ENCODE measurements at places on chromosomes 16 and 17.

DNA sequence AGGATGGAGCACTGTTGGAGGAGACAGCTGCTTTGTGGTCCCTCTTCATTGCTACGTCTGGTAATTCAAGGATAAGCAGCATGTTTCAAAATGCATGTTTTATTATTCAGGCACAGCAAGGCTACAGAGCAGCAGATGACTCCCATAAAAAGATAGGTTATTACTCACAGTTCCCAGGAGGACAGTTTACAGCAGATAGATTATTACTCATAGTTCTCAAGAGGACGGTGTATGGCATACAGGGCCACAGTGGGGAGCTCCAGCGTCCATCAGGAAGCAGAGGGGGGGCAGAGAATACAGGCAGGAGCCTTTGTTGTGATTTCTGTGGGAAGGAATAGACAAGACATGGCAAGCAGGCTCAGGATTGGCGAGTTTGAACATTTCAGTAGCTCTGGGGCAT lies 72.9 kb downstream of the DNAH9 start:
- DNase-seq, result no peak

GRCh38 chr16:3484318-3485096 lies 10.8 kb downstream of the C16orf90 start:
- no peak for DNase-seq

DNA sequence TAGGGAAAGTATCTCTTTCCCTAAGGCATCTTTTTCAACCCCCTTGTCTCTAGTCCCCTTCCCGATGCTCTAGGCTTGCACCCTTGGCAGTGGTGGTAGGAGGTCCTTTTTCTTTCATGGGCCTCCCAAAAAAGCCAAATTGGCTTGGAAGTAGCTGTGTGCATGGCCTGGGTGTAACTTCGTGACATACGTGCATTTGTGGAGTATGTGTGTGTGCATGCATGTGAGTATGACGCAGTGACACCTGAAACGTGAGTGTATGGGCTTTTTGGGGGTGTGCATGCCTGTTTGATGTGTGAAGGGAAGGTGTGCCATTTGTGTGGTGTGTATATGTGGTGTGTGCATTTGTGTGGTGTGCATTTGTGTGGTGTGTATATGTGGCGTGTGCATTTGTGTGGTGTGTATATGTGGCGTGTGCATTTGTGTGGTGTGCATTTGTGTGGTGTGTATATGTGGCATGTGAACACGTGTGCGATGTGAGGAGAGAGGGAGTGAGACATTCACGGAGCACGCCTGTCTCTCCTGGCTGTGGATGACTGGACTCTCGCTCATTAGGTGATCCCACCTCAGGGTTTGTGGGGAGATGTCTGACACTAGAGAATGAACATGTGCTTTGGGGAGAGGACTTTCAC lies 15.7 kb downstream of the IGFBP4 start:
- DNase-seq, result no peak

DNA sequence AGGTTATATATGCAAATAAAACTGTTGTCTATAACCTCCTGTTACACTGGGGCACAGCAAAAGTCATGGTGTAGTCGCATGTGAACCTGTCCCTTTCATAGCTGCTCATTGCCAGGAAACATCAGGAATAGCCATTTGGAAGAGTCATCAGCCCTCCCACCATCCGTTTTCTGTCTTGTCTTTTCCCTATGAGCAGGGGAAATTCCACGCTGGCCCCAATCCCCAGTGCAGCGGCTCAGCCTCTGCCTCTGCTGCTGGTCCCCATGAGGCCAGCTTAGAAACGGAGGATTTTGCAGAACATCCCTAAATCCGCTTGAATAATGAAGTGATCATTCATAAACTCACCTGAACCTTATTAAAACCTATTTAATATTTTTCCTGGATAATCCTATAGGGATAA lies 10.5 kb downstream of the MAPT start:
- DNase-seq, result no peak

DNA sequence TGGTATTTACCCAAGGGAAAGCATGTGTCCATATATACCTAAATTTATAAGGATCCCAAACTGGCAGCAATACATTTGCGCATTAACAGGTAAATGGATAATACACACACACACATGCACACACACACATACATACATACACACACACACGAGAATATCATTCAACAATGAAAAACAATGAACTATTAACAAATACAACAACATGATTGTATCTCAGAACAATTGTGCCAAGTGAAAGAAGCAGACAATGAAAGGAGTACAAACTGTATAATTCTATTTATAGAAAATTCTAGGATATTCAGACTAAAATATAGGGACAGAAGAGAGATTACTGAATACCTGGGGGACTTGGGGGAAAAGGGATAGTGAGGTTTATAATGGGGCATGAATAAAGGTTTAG lies 323.0 kb downstream of the KCNJ2 start:
- no peak for DNase-seq

DNA sequence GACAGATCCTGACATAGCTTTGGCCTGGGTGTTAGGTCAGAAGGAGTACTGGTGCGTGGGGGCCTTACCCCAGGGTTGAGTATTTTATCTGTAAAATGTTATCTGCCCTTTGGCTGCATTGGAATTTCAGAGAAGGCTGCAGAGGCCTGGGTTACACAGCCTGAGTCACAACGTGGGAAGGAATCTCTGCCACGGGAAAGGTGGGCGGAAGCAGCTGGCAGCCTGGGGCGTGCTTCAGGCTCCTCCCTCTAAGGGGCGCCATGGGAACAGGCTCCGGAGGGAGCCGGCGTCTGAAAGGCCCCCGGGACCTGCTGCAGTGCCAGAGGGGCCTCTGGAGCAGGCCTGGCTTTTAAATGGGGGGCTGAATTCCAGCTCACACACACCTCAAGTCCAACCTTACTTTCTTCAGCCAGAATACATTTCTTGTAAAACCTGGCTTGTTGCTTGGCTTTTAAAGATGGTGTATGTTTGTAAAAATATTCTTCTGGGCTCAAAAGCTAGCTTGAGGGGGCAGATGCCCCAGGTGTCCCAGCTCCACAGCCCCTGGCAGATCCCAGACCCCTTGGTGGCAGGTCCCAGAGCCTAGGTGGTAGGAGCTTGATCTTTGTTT lies 142.2 kb downstream of the RAB11FIP4 start:
- peak; percentile 87 for DNase-seq

DNA sequence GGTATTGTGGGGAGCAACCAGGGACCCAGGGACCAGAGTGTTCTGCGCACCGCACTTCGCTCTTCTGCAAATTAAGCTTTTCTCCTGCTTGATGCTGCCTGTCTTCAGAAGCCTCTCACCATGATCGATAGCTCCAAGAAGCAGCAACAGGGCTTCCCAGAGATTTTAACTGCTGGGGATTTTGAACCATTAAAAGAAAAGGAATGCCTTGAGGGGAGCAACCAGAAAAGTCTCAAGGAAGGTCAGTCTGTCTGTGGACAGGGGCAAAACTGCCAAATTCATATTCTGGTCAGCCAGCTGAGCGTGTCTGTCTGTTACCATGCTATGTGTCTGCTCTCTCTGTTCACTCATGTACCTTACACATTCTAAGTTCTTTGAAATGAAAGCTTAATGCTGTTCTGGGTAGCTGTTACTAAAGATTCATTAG lies 115.7 kb downstream of the MRTFB start:
- no peak for DNase-seq

DNA sequence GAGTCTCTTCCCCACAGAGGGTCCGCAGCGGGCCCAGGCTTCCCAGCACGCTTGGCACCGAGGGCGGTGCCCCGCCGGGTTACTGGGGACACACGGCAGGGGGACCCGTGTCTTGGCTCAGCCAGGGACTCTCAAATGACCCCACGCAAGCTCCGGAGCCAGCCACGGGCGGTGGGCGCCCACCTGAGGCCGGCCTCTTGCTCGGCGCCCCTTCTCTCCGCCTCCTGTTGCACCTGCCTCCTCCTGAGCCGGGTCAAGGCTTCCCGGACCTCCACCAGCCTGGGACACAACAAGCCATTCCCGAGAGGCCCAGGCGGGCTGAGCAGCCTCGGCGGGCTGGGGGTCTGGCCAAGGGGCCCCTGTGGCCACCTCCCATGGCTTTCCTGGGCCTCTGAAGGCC lies 1.7 kb downstream of the CCDC154 start:
- DNase-seq, result no peak

GRCh38 chr16:68866933-68867332 lies 23.6 kb downstream of the TANGO6 start:
- DNase-seq, result no peak

DNA sequence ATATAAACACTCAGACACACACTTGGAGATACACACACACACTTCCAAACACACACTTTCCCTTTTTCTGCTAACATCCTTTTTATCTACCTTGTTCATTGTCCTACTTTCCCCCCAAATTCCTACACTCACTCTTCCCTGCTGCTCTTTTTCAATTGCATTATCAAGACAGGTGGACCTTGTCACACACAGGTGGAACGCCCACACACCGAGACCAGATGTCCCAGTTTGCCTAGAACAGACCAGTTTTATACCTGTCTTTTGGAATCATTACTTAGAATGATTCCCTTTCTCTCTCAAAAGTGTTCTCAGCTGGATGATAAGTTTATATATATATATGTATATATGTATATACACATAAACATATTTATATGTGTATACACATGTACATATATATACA lies 50.7 kb upstream of the ARHGAP44 start:
- no peak for DNase-seq

GRCh38 chr16:83271123-83271522 lies 536.7 kb upstream of the HSBP1 start:
- DNase-seq, result no peak

DNA sequence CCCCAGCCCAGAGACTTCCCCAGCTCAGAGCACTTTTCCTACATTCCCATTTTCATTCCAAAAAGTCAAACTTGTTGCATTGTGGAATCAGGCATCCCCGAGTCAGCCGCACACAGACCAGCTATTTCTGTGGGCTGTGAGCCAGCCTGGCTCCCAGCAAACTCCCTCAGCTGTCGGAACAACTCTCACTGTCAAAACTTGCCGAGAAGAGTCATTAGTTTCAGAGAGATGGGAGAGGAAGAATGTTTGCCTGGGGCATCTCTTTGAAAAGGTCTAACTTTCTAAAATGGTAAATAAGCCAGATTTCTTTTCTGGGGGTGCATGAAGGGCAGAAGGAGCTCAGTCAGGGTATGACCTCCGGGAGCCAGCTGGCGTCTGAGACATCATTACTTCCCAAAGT lies 280.0 kb downstream of the TMEM114 start:
- no peak for DNase-seq

DNA sequence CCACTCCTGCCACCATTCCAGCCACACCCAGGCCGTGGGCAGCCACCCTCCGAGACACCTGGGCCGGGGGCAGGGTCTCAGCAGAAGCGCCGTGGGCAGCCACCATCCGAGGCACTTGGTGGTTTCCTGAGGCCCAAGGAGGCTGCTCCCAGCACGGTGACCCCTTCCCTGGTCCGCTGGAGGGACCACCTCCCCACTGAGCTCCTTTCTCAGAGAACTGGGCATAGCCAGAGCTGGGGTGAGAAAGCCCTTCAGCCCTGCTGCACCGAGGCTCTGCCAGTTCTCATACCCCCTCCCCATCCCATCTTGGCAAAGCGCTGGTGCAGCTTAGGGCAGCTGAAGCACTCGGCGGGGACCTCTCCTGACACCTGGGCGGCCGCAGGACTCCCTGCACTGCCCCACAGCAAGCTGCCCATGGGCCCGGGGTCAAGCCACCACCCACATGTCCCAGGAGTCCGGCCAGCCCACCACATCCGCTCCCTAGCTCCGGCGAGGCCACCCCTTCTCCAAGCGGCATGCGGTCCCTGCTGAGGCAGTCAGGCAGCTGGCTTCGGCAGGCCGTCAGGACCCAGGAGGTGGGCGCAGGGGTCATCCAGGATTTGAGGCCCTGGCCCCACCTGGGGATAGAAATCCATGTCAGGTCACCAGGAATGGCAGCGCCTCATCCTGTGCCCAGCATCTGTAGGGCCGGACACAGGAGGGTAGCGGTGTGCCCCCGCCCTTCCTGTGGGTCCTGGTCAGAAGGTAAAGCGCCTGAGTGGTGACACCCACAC lies 1.3 kb upstream of the CYBA start:
- DNase-seq, result no peak

GRCh38 chr16:86895606-86896005 lies 317.3 kb downstream of the FOXL1 start:
- no peak for DNase-seq

DNA sequence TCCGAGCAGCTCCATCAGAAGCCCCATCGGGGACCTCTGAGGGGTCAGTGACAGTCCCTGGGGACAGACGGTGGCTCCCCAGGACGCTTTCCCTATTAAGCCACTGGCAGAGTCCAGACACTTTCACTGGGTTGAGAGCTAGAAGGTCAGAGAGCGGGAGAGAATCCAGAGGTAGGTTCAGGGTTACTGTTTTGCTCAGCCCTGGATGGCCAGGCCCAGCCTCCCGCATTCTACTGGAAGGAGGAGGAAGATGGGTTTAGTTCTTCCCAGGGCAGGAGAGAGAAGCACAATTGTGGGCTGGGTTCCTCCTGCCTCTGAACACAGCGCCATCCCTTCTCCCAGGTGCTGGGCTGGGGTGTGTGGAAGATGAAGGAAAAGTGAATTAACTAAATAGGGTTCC lies 452.8 kb downstream of the SLC39A11 start:
- no peak for DNase-seq

- no peak for DNase-seq
These were observed 759.1 kb upstream of the RBFOX1 start for GRCh38 chr16:6573577-6573976.

DNA sequence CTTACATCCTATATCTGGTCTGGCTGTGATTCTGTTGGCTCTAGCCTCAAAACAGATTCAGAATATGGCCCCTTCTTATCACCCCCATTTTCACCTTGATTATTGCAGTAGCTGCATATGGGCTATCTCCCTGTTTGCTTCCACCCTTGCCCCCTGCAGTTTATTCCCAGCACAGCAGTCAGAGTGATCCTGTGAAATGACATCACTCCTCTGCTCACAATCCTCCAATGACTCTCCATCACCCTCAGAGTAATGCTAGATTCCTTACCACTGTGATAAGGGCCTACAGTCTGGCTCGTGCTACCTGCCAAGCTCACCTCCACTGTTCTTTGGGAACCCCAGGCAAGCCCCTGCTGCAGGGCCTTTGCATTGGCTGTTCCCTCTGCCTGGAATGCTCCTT lies 92.5 kb downstream of the ASIC2 start:
- DNase-seq, result peak; percentile 14

- DNase-seq, result no peak
These were observed 312.3 kb upstream of the KCNJ16 start for GRCh38 chr17:69762766-69763165.

- DNase-seq, result no peak
These were observed 162.2 kb upstream of the KCNJ16 start for GRCh38 chr17:69912805-69913204.

GRCh38 chr17:46841561-46842379 lies 9.6 kb upstream of the WNT9B start:
- no peak for DNase-seq

GRCh38 chr17:80894726-80895125 lies 96.9 kb upstream of the CHMP6 start:
- DNase-seq, result no peak

GRCh38 chr17:44218344-44219107 lies 949 bp downstream of the UBTF start:
- DNase-seq, result peak; percentile 88

All from RWPE1 (cell line).